ENCODE measurements at places on chromosomes 5 and 9.

DNA sequence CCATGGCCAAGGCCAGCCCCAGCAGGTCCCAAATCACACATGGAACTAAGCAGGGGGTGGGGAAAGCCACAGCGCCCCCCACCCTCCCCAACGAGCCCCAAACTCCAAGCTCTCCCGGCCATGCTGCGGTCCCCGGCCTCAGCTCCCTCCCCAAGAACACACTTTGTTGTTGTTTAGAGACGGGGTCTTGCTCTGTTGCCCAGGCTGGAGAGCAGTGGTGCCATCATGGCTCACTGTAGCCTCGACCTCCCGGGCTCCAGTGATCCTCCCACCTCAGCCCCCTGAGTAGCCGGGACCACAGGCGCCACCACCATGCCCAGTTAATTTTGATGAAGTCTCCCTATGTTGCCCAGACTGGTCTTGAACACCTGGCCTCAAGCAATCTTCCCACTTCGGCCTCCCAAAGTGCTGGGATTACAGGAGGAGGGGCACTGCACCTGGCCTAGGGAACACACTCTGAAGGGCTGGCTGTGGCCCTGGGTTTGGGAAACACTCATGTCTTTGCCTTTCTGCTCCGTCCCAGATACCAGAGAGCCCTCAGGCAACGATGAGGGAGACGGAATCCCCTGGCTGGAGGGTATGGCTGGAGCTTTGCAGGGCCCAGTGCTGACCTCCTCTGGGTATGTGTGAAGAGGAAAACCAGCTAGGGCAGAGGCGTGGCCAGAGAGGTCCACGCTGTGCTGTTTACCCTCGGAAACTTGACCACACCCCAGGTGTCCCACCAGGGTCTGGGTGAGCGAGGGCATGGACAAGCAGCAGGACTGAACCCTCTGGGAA, 53.2 kb upstream of the UBAC1 start:
- peak; percentile 60 for DNase-seq

GRCh38 chr5:153711755-153712154, 221.3 kb downstream of the GRIA1 start:
- no peak for DNase-seq

DNA sequence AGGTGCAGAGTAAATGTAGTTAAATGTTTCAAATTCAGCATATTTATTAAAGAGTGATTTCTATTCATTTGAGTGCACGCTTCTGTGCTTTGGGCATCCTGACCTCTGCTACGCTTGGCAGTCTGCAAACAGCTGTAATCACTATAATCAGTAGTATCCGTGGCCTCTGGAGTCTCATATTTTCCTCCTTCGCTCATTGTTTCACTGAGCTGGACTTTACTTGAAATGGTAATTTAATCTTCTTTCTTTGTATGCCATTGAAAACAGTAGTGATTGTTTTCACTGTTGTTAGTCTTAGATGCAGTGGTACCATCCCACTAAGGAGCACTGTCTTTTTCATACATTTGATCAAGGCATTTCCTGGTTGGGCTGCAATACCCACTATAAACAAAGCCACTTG, 43.5 kb upstream of the CAVIN4 start:
- DNase-seq = no peak

DNA sequence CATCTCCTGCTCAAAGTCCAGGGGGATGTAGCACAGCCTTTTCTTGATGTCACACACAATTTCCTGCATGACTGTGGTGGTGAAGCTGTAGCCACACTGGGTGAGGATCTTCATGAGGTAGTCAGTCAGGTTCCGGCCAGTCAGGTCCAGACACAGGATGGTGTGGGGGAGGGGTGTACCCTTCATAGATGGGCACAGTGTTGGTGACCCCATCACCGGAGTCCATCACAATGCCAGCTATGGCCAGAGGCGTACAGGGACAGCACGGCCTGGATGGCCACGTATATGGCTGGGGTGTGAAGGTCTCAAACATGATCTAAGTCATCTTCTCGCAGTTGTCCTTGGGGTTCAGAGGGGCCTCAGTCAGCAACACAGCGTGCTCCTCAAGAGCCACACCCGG, 19.7 kb upstream of the SPZ1 start:
- DNase-seq = no peak

- DNase-seq = no peak
Measured at GRCh38 chr9:89815903-89816573, 211.2 kb downstream of the GADD45G start.

GRCh38 chr5:66232706-66233445, 88.8 kb downstream of the SREK1 start:
- no peak for DNase-seq

DNA sequence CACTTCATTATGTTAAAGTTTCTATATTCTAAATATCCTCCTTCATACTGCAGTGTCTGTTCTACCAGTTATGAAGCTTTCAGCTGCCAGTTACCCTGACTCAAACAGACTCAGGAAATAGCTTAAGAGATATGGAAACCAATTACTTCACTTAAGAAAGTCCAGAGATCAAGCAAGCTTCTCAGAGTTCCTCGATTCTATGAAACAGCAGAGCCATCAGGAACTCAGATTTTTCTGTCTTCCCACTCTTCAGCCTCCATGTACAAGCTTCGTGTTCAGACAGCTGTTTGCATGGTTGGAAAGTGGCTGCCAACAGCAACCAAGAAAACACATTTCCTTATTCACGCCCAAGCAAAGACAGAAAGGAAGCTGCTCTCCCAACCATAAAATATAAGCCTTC, 216.1 kb downstream of the ACTL7B start:
- no peak for DNase-seq

DNA sequence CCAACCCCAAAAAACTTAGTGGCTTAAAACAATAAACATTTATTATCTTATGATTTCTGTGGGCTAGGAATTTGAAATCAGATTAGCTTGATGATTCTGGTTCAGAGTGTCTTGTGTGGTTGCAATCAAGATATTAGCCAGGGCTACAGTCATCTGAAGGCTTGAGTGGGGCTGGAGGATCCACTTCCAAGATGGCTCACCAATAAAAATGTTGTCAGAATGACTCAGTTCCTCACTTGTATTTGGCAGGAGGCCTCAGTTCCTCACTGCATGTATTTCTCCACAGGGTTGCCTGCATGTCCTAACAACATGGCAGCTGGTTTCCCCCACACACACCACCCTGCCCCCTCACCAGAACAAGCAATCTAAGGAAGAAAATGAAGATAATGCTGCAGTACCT, 98.2 kb upstream of the NIPBL start:
- no peak for DNase-seq

GRCh38 chr9:114275246-114276004, 47.5 kb upstream of the ORM1 start:
- DNase-seq = no peak

DNA sequence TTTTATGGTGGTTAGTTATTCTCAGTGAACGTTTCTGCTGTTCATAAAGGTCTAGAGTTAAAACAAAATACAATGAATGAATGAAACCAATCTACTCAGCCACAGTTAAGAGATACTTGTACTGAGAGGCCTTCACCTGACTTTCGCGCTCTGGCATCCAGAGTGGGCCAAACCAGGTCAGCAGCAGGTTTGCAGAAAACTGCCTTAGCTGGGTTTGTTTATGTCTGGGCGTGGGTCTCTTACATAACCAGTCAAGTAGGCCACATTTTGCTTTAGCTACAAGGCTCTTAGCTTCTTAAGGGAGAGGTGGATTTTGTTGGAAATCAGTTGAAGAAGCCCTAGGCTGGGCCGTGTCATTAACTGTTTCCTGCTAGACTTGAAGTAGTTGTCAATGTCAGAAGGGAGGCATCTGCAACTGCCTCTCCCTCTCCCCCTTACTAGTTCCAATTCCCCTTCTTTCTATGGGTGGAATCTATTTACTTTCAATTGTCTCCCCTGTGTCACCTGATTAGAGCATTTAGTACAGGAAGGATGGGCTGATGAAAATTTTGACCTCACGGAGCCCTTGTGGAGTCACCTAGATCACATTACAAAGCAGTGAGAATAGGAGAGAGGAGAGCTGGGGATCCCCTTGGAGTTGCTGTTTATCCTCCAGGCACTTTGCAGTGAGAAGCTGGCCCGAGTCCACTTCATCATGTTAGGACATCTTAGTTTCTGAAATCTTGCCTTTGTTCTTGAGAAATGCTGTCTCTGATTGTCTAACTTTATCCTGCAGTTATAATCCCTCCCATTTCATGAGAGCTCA, 200.5 kb downstream of the ARHGEF28 start:
- DNase-seq = no peak

DNA sequence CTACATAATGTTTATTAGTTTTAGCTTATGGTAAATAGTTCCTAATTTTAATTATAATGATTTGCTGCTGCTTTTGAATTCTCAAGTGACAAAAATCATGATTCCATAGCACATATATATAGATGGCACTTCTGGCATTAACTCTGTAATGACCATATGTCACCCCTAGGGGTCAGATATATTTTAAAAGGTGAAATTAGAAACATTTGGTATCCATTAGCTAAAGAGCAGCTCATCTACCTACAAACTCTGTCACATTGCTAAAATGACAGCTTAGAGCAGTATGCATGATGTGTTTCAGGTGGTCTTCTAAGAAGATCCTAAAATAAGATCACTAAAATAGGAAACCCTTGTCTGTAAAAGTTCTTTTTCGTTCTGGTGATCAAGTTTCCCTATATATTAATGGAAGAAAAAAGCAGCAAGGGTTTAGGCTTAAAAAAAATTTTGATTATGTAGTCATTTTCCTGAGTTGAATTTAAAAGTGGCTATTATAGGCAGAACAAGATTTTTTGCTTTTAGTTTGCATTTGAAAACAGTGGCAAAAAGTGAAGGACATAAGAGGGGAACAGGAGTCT, 157.7 kb upstream of the POU5F2 start:
- DNase-seq = no peak

GRCh38 chr9:18384066-18384465, 89.9 kb upstream of the ADAMTSL1 start:
- DNase-seq = no peak

DNA sequence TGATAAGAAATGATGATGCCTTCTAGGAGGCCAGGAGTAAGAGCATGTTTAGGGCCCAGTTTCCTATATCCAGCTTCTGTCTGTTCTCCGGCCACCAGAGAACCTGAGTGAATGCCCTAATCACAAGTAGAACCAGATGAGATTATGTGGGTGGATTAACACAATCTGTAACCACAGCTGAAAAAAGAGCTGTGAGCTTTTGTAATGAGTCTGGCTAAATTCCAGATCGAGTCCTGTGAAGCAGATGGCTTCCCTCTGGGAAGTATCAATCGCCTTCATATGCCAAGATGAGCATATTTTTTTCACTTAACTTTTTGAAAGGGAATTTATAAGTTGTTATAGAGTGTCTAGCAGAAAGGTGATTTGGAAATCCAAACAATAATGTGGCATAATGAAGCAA, 99.8 kb downstream of the NNT start:
- no peak for DNase-seq

DNA sequence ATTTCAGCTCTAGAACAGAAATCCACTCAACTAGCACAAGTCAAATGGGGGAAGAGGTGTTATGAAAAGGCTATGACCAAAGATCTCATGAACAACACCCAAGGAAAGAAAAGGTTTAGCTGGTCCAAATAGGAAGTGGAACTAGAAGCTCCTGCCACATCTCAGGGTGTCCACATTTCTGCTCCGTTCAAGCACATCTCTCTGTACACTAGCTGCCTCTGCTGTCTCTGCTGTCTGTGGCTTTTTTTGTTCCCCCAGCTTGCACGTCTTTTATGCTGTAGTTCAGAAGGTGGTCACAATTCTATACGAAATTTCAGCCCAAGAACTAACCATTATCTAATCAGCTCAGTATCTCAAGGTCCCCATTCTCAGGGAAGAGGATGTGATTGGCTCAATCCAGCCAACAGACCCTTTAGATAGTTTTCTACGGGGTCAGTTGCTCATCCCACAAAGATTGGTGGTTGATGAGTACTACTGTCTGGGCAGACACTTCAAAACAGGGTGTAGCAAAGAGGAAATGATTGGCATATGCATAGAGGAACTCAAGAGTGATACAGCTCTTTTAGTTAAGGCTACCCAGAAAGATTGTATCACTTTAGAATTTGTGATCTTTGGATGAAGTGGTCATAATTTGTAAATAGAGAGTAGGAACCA, 44.0 kb downstream of the FANCC start:
- no peak for DNase-seq

DNA sequence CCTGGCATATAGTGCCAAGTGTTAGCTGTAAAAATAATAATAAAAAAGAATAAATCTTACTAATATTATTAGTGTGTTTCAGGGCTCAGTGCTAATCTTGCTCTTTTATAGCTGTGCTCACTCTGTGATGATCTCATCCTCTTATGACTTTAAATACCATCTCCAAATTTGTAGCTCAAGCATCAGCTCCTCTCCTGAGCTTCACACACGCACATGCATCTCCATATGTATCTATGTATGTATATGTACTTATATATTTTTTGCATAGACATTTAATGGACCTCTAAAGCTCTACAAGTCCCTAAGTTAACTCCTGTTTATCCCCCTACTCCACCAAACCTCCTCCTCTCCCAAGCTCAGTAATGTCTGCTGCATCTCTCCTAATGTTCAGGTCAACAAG, 170.8 kb upstream of the NR3C1 start:
- no peak for DNase-seq

GRCh38 chr9:135155396-135155795, 67.9 kb downstream of the OLFM1 start:
- DNase-seq = no peak

DNA sequence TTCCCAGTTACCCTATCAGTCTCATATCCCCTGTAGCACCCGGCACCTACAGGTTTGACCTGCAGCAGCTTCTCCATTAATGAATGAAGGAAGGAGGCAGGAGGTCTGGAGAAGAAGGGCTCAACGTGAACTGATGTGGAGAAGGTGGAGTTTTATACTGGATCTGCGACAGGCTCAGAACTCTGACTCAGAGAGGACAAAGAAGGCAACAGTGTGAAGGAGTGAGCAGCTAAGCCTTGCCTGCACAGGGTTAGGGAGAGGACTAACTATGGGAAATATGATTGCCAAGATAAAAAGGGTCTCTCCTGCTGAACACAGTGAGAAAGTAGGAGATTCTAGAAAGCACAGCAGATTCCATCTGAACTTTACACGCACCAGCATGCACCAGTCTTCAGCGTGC, 23.6 kb downstream of the RASEF start:
- DNase-seq = no peak

GRCh38 chr5:124179819-124180218, 566.6 kb downstream of the ZNF608 start:
- DNase-seq = no peak

- no peak for DNase-seq
Measured at GRCh38 chr9:137172901-137173795, 1.3 kb upstream of the TMEM210 start.

GRCh38 chr9:36249189-36249588, 9.1 kb downstream of the GNE start:
- DNase-seq = no peak

GRCh38 chr5:124287813-124288212, 458.6 kb downstream of the ZNF608 start:
- no peak for DNase-seq

DNA sequence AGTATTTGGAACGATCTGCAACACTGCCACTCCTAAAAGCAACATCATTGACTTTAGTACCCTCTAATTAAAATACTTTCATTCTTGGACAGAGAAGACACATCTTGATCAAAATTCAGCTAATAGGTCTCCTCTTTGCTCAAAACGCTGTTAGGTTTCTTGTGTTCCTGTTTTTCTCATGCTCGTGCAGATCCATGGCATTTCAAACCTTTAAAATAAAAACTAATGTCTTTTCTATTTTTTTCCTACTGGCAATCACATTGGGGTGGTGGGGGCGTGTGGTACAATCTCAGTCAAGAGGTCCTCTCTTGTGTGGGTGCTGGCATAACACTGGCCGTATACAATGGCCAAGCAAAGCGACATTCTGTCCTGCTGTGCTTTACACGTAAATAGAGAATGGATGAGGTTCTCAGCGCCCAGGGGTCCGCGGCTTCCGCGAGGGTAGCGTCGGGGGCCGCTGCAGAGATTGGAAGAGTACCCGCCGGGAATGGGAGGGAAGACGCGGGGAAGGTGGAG, 315 bp upstream of the GPR150 start:
- DNase-seq = no peak
